Left ventricle myocardium superior (tissue), 1 donor: ENCODE measurements at places on chromosomes 7 and 10.

DNA sequence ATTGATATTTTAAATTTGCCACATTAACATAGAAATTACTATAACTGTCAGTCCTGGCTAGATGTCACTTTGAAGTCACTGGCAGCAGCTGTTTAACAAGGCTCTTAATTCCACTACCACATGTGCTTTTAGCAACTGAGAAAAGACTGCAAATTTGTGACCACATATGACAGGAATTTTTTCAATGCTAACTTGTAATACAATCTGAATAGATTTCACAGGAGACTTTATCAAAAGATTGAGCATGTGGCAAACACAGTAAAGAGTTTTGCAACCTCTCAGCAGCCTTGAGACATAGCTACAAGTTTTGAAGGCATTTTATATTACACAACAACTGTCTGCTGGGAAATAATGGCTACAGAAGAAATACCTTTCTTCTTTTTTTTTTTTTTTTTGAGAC, 73.0 kb downstream of the MICU1 start:
- DNase-seq: no peak

DNA sequence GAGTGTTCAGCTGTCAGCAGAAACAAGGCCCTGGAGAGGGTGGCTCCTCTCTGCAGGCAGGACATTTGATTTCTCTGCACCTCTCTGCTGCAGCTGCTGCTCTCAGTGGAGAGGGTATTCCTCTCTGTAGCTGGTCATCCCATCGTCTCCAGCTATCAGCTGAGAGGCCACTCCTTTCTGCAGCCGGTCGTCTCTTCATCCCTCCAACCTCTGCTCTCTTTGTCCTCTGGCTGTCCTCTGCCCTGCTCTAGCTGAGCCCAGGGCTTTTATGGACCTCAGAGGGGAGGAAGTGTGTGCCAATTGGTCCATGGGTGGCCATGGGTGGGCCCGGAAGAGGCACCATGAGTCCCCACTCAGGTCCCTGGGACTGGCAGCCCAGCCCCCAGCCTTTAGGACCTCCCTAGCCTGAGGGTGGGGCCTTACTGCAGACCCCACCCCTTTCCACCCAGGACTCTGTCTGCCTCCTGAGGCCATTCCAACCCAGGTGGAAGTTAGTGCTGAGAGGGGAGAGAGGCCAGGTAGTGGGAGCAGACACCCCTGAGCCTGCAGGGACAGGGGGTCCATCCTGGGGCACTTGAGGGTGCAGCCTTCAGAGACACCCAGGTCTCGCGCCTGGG, 26.2 kb upstream of the CDCA7L start:
- DNase-seq: no peak

DNA sequence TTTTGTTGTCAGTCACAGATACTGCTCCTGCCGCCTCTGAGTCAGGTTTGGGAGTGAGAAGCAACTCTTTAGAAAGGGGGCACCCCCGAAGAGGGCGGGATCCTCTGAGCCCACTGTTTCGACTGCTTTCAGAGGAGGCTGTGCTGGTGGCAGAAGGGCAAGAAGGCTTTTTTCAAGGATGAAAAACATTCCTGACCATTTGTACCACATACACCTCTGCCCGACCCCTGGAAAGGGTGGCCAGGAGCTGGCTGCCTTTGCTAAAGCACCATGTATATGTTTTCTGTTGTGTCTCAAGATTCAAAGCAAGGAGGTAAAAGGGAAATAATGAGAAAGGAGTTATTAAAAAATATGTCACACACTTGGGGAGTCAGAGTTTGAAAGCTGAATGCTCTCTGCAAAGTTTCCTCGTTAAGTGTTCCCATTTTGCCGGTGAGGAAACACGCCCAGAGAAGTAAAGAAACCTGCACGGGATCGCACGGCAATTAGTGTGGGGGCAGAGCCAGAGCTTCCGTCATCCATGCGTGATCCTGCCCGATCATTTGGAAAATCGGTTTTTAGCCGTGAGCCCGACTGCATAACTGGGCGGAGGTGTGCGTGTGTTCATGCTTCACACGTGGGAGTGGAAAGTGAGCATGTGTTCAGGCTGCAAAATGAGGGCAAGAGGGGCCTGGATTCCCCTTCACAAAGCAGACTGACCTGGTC, 163.2 kb downstream of the ADAM12 start:
- DNase-seq: no peak

DNA sequence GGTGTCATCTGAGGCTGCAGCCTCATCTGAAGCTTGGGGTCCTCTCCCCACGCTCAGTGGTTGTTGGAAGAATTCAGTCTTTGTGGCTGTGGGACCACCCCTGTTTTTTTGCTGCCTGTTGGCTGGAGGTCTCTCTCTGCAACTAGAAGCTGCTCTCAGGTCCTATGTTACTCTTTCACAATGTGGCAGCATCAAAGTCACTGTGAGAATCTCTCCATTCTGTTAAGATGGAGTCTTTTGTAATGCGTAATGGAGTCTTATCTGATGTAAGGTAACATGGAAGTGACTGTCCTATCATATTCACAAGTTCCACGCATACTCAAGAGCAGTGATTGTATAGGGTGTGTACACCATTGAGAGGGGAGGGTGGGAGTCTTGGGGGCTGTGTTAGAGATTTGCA, 24.9 kb downstream of the TSPAN13 start:
- DNase-seq: no peak

DNA sequence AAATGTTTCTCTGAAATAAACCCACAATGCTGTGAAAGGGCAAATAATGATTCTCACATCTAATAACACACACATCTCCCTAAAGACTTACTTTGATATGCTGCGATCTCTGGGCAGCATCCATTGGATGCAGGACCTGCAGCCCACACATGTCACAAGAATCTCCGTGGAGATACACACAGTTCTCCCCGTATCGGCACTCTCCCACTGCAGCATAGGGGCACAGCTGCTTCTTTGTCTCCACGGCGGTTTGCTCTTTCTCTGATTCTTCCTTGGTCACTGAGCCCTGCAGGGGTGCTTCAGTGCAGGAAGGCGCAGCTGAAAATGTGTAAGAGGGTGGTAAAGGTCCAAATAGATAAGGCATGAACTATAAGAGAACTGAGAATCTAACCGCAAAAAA, 20.4 kb downstream of the MKRN1 start:
- no peak for DNase-seq
